GM18507 (cell line): ENCODE measurements at places on chromosomes 7 and 10.

- no peak for DNase-seq
Observed at GRCh38 chr7:141838581-141838980, 2.7 kb downstream of the PRSS37 start.

DNA sequence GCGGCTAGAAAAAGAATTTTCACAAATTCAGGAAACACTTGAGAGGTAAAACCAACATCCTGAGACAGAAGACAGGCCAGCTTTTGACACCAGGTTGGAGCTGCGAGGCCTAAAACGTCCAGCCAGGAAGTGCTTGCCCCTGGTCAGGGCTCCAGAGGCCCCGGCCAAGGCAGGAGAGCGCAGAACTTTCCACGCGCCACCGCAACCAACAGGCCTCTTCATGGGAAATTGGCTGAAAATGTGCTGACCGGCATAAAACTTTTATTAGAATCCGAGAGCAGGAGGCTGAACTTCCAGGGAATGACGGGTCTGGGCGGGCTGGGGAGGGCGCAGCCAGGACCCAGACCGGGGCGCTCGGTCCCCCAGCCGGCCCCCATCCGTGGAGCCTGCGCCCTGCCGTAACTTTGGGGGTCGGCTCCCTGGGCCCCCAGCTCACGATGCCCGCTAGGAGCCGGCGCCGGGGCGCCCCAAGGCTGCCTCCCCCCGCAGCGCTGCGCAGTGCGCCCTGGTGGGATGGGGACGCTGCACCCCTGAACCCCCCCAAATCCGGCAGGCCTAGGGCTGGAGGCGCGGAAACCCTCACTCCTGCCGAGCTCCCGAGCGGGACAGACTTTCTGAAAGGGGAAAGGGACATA is 414.0 kb upstream of the MKI67 start:
- DNase-seq = no peak

DNA sequence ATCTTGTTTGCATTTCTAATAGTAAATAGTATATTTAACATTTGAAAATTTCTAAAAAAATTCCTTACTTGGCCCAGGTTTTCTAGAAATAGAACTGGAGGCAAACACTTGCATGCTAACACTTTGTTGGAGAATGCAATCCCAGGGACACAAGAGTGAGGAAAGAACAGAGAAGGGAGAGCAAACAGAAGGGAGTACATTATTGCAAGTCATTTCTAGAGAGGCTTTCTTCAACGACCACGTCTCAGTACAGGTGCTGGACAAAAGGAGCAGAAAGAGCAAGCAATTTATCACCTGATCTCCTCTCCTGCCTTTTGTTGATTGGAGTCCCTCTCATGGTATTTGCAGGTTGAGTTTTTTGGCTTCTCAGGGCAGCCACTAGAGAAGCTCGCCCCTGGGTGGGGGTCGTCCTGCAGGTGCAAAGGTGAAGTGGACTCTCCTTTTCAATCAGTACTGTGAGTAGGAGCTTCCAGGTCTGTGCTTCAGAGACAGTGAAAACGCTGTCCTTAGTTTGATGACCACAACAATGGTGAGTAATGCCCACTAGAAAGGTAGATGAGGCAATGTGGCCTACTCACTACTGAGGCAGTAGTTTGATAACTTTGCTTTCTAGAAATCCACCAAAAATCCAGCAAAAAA is 5.2 kb downstream of the CPED1 start:
- no peak for DNase-seq

DNA sequence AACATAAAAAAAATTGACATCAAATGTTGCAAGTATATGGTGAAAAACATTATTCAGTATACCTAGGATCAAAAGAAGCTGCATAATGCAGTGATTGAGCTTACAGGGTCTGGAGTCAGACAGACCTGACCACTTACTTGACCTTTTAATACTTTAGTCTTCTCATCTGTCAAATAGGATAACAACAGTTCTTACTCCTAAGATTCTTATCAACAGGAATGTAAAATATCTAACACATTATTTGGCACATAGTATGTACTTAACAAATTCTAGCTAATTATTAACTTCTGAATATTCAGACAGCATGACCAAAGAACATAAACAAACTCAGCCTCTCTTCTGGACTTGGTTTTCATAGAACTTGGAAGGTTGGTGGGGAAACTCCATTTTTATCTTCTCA is 45.6 kb upstream of the PIP4K2A start:
- DNase-seq = no peak

- DNase-seq = no peak
Observed at GRCh38 chr10:121276046-121276445, 322.2 kb downstream of the FGFR2 start.

DNA sequence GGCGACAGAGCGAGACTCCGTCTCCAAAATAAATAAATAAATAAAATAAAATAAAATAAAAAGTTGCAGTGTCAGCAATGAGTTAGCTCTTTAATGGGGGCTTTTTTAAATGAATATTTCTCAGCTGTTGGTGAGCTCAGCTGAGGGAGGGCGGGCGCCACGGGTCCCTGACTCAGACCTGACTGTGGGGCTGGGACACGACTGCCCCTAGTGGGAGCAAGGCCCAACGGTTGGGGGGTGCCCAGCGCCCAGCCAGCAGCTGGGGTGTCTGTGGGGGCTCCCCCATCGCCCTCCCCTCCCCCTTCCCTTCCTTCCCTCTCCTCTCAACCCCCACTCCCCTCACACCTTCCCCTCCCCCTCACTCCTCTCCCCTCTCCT is 46.6 kb downstream of the PWWP2B start:
- no peak for DNase-seq

DNA sequence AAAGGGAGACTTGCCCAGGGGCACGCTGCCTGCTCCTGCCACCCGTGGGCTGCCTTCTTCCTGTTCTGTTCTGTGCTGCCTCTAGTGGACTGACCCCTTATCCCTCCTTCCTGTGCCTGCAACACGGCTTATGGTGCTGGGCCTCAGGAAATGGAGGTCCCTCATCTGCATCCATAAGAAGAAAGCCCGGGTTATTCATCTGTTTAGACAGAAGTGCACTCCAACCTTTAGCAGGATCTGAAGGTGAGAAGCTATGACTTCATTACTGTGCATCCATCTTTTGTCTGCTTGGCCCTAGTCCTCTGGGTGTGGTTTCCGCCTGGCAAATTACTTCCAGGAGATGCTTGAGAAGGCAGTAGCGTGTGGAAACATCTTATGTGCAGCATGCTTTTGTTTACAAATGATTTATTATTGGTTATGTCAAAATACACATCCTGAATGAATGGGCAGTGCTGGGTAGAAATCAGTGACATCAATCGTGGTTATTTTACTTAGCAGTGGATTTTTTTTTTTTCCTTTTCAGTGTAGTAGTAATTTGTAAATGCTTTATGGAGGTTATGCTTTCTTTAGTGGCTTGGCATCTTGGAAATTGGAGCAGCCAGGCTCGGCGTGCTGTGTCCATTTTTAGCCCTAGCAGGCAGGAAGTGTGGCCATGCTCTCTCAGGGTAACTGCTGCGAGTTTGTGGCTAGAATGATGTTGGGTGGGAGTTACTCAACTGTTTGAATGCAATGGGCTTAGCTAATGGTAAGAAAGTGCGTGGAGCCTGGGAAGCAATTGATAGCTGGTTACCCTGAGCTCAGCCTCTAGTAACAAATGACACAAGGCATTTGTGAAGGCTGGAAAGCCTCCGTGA is 12.7 kb downstream of the PTPRE start:
- DNase-seq = no peak

DNA sequence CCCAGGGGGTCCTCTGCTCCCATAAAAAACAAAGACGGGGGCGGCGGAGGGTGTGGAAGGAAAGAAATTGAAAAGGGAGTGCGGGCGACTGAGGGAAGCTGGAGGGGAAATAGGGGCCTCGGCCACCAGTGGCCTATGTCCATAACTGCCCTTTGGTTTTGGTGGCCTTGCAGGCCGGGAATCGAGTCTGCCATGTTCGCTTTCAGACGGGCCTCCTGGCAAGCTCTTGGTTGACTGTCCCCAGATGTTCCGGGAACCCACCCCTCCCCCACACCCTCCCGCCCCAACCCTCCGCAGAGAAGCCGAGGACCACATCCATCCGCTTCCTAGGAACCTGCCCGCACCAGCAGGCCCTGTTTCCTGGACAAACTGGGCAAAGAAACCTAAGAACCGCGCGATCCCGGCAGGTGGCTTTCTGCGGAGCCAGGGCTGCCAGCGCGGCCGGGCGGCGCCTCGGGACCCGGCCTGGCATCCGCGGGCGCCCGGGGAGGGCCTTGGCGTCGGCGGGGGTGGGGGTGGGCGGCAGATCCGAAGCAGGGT is 20.0 kb upstream of the GATA3 start:
- DNase-seq = no peak

DNA sequence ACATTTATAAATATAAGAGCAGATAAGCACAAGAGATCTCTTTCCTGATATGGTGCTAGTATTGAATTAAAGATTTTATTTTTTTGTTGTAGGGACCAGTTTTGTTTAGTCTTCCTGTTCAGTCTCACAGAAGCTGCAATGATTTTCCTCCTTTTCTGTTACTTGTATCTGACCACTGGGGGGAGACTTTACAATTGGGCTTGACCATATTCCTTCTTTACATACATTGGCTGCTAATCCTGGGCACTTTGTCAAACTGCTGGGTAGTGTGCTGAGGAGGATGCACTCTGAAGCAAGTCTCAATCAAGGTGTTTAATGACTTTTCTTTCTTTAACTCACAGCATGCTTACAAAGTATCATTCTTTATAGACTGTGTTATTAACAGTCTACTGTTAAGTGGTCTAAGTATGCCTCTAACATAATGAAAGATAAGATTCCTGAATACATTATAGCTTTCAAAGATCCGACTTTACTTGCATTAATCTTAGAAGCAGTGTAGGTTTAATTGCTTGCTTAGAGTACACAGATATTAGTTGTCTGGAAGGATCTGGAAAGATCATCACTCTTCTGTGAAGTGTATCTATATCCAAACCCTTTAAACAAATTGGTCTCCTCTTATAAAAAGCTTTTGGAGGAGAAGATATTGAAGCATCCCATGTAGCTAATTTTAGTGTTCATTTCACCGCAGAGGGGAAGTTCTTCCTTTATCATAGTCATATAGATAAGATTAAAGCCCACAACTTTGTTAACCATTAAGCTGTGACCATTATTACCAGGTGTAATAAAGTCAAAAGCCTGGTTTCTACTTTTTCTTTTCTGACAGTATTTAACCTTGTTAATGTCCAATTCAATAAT is 3.1 kb downstream of the PALS2 start:
- no peak for DNase-seq

DNA sequence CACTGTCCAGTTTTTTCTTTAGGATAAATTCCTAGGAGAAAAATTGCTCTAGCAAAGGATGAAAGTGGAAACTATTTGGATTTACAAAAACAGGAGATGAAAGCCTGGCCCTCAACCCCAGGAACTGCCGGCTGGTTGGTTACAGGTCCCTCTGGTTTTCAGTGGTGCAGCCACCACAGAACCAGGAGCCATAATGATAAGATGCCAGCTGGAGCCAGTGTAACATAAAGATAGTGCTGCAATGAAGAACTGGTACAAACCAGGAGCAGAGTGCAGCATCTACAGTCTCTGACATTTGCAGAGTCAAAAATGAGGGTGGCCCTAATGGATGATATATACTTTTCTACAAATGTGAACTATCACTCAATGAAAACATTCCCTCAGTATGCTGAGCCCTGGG is 20.4 kb upstream of the NUP42 start:
- no peak for DNase-seq

- no peak for DNase-seq
Observed at GRCh38 chr7:42606193-42606905, 305.5 kb downstream of the C7orf25 start.

DNA sequence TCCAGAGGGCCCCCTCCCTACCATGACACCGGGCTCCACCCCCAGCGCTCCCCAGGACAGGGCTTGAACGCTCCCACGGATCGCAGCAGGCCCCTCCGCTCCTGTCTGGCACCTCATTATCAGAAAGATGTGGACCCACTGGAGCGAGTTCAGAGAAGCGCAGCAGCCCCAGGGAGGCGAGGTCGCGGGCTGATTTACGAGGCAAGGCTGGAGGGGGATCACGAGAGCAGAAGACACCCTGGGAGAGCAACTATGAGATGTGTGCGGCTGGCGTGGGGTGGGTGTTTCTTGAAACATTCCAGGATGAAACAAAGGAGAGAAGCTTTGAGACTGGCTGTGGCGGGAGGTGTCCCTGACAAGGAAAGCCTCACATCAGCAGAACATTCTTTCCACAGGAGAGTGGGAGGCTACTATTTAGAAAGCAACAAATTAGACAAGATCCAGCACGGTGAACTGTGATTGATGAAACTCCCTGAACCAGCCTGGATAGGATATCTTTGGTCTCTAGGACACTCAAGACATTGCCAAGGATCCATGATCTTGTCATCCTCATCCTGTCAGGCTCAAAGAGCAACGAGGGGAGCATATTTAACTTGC is 66.0 kb downstream of the JCAD start:
- no peak for DNase-seq

DNA sequence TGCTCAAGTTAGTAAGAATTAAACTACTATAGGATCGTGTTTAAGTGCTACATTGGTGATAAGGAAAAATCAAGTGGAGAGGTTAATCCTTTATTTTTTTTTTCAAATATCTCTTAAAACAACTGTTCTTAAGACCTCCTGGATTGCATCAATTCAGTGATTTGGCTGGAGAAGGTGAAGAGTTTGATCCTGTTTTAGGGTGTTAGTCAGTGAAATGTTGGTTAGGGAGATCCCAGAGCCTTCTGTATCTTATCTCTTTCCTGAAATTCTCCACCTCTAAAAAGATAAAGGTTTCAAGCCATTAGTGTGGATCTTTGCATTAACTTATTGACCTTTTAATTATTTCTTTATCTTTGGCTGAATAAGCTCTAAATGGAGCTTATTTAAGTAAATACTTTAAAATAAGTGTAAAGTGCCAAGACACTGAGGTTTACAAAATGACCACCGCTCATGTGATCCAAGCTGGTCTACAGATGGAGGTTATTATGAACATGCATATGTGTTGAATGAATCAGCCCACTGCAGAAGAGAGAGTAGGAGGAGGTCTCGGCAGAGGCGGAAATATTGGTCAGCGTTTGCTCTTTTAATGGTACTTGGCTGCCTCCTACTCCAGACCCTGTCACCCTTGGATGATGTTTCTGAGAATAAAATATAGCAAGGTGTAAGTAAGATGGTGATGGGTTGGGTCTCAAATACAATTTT is 51.8 kb upstream of the BMPER start:
- DNase-seq = no peak

- no peak for DNase-seq
Observed at GRCh38 chr7:157065046-157065445, 54.6 kb upstream of the MNX1 start.
